Neural crest cell (in vitro differentiated cells): ENCODE measurements at places on chromosomes 1 and 21. TPM values are rescaled to one million over a fixed set of nuclear protein-coding genes. Genes with fewer than 3 reads are reported as not detected.

The SPATC1L gene
- total RNA-seq = 27.5 and 28.1 TPM in 2 replicates

- no peak for DNase-seq
Observed at GRCh38 chr1:112359961-112360767, 35.9 kb upstream of the CTTNBP2NL start.

- no peak for DNase-seq
Observed at GRCh38 chr1:93995837-93996536, 86.8 kb upstream of the GCLM start.

The FCRLA gene
- total RNA-seq = not detected in 2 replicates
